ENCODE measurements at places on chromosomes 11 and 22.

DNA sequence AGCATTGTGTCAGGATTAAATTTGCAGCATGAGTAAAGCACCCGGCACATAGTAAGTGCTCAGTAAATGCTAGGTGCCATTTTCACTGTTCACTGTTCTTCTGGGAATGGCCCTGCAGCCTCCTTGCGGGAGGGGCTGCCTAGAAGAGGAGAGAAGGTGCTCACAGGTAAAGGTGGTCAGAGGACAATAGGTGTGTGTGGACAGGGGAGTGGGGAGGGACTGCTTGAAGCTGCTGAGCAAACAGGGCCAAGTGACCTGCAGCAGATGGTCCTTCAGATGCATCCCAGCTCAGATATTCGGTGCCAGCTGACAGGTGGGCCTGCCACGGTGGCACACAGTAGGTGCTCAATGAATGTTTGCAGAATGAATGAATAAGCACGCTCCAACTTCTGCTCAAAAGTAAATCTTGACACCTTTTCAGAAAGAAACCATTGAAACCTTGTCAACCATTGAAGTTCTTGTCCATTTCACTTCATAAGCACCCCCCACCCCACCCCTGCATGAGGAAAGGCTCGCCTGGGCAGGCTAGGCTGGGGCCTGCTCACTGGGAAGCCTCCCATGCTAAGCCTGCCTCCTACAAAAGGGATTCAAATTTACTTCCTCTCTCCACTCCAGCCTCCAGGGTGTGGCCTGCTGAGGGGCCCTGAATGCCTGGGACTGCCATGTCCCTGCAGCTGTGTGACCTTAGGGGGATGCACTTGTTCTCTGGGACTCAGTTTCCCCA is 1.6 kb downstream of the KIAA0930 start:
- H3K27ac ChIP-seq, result no peak overlapping the region
- peaks cover 4% of the 10 kb centered on the region for H3K36me3 ChIP-seq
- DNase-seq, result no peak
- H3K4me3 ChIP-seq, result peak overlapping the region; percentile 86
- no peaks in the 10 kb centered on the region for H3K27me3 ChIP-seq

DNA sequence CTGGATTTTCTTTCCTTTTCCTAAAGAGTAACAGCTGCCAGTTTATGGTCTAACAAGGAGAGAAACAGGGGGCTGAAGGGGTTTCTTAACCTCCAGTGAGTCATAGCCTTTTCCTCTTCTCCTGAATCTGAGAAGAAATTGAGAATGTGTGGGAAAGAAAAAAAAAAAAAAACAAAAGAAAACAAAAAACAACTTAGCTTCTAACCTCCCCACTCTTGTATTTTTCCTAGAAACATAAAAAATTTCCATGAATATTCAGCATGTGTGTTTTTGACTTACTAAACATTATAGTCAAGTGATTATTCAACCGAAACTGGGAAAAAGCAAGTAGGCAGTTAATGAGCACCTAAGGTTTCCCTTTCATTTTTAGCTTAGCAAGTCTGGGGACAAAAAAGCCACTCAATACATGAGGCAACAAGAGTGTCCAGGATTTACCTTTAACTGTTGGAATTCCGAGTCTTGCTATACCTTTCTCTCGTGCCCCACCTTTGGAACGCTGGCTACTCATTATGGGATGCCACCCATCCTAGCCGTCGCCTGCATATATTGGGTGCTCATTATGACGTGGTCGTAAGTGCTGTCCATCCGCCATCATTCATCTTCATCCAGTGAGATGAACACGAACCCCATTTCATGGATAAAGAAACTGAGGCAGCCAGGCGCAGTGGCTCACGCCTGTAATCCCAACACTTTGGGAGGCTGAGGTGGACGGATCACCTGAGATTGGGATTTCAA is 2.4 kb downstream of the ASPHD2 start:
- DNase-seq, result no peak
- H3K27me3 ChIP-seq, result no peaks in the 10 kb centered on the region
- no peak overlapping the region for H3K27ac ChIP-seq
- H3K4me1 ChIP-seq, result peaks cover 53% of the 10 kb centered on the region
- H3K36me3 ChIP-seq, result peaks cover 9% of the 10 kb centered on the region

GRCh38 chr11:9716275-9717039 is 52.6 kb downstream of the SWAP70 start:
- DNase-seq, result peak; percentile 42
- no peaks in the 10 kb centered on the region for H3K27me3 ChIP-seq
- peak overlapping the region; percentile 56 for H3K4me3 ChIP-seq
- H3K36me3 ChIP-seq, result peaks cover 33% of the 10 kb centered on the region

DNA sequence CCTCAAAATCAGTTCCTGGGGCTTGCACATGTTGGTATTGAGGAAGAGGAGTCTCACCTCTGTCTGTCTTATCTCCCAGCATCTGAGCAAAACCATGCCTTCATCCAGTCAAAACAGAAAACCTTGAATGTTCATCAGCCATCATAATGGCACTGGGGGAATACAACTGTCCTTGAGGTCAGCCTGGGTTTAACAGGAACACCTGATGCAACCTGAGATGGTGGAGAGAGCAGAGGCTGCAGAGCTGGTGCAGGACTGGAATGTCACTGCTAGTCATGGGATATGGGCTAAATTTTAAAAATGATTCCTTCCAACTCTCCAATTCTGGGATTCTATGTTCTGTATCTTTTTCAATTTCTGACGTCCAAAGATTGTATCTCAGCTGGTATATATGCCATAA is 931.0 kb downstream of the NTM start:
- no peaks in the 10 kb centered on the region for H3K36me3 ChIP-seq
- DNase-seq, result no peak
- no peaks in the 10 kb centered on the region for H3K27me3 ChIP-seq
- no peaks in the 10 kb centered on the region for H3K4me1 ChIP-seq

DNA sequence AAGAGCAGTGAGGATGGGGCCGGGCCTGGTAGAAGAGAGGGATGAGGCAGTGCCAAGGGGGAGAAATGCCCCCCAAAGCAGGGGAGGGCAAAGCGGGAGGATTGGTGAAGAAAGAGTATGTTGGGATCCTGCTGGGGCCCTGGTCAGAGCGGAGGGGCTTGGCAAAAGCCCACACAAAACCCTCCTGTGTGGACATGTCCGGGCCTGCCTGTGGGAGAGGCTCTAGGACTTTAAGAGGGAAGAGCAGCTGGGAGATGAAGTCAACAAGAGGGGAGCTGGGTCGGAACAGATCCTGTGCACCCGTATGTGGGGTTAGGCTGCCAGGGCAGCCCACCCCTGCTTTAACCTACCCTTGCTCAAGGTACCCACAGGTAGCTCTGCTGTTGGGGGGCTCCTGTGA is 25.8 kb downstream of the ART5 start:
- H3K36me3 ChIP-seq, result peaks cover under 1% of the 10 kb centered on the region
- H3K4me1 ChIP-seq, result peaks cover 12% of the 10 kb centered on the region
- H3K27me3 ChIP-seq, result peaks cover 7% of the 10 kb centered on the region
- no peak overlapping the region for H3K4me3 ChIP-seq

All from memory B cell (primary cell).